ENCODE measurements at places on chromosomes 12 and 14. TPM values are rescaled to one million over a fixed set of nuclear protein-coding genes. Genes with fewer than 3 reads are reported as not detected.

DNA sequence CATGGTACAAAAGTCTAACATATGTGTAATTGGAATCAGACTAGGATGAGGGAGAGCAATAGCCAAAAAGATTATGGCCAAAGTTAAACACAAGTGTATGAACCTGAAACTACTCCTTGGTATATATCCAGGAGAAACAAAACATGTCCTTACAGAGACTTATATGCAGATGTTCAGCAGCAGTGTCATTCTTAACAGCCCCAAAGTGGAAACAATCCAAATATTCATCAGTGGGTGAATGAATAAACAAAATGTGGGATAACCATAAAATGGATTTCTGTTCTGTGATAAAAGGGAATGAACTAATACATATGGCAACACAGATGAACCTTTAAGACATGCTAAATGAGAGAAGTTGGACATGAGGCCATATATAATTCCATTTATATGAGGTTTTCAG is 30.2 kb downstream of the PWP1 start:
- no peak for DNase-seq

KCNA5 gene
- total RNA-seq, result not detected

DNA sequence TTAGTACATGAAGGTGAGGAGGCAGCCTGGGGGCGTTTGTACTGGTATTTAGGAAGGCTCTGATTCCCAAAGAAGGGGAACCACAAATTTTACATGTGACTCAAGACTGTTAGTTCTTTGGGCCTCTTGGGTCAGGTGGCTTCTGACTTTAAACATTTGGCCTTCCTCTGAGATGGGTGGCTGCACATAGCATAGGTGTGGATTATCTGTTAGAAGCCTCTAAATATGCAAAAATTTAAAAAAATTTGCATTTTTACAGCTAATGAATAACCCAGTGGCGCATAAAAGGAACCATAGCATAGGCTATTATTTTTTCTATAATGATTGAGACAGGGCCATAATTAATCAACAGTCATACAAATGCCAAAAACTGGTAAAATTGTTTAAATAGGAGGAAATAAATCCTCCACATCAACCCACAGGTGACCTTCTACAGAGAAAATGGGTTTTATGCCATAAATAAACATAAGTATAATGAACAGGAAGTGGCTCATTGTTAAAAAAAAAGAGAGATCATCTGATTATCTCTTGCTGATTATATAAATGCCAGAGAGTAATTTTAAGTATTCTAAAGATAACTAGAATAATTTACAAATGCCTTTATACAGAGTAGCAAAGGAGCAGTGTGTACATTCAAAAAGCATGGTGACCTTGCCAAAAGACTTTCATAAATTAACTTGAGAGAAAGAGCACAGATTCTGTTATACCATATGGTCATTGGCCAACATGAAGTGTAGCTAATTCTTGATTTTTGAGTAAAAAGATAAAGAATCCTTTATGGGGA is 284.2 kb upstream of the ATP2B1 start:
- DNase-seq, result no peak

GRCh38 chr12:122789637-122790036 is 15.3 kb downstream of the CCDC62 start:
- DNase-seq, result no peak

DNA sequence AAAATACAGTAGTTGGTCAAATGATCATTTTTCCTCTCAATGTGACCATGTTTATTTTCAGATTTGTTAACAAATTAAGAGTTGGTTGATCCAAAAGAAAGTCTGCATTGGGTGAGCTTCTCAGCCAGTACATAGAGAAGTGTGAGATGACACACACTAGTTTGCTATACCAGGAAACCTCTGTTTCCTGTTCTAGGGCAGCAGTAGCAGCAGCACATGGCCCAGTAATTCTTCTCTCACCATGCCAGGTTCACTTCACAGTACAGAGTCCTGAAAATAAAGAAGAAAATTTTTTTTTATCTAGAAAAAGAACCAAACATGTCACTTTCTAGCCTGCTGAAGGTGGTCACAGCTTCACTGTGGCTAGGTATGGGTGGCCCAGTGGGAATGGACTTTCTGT is 250.2 kb upstream of the OR4E1 start:
- no peak for DNase-seq

Measured in Daoy (cell line).